Smooth muscle cell of the brain vasculature (primary cell): ENCODE measurements at places on chromosomes 7 and 10.

- no peak for DNase-seq
Measured at GRCh38 chr10:22325272-22326144, 4.6 kb downstream of the BMI1 start.

DNA sequence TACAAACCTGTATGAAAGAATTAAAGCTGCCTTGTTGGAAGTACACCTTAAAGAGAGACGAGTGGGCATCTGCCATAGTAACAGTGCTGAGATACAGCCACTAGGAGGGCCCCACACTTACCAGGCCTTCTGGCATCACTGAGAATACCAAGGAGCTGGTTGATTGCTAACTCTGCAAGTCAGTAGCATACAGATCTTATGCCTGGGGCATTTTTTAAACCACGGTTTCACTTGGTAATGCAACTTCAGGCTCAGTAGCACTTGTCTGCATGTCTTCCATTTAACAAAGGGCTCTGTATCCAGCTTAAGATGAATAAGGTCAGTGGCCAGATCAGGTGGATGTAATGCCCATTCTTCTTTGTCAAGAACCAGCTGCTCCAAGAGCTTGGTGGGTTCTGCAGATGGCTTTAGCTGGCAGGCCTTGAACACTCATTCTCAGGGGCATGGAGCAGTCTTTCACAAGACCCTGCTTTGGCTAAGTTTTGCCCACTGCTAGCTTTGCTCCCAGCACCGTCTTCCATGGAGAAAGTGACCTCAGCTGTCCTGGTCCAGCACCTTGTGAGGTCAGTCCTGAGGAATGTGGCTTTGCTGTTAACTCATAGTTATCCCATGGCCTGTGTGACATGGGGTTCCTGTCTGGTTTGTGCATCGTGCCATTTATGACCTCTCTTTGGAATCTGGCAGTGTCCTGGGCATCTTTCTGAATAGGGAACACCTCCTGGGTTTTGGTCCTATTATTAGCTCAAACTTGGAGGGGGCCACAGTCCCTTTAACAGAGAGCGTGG is 68.1 kb downstream of the BMPER start:
- DNase-seq: no peak

- peak; percentile 77 for DNase-seq
Measured at GRCh38 chr7:99558306-99559174, at the start of gene ZNF655. ZNF655 (plus strand) TSS chr7:99558642; CDS start chr7:99560560, 1,918 bp downstream.

DNA sequence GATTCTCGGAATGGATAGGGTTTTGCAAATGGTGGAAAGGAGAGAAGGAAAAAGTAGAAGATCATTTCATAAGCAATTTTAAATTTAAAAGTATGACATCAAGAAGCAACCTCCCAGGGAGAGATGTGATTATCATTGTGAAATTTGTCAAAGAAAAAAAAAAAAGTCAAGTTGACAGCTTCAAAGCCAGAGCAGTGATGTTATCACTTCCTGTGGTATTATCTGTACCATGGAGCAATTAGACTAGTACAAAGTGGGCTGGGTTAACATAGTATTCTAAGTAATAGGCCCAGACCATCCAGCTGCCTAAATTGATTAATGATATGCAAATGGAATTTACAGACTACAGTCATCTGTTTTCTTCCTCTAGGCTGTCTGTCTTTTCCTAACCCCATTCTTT is 84.0 kb upstream of the NPY start:
- no peak for DNase-seq

- no peak for DNase-seq
Measured at GRCh38 chr7:66036788-66037187, 38.8 kb upstream of the ASL start.

GRCh38 chr10:121804460-121804859 is 123.4 kb downstream of the ATE1 start:
- no peak for DNase-seq

DNA sequence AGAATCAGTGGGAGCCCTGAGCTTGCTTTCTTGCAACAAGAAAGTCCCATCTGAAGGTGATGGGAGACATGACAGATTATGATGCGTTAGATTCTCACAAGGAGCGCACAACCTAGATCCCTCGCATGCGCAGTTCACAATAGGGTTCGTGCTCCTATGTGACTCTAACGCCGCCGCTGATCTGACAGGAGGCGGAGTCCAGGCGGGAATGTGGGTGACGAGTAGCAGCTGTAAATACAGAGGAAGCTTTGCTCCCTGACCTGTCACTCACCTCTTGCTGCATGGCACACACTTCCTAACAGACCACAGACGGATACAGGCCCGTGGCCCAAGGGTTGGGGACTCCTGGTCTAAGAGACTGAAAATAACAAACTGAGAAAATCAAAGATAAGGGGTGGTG is 1163.4 kb upstream of the AUTS2 start:
- no peak for DNase-seq

DNA sequence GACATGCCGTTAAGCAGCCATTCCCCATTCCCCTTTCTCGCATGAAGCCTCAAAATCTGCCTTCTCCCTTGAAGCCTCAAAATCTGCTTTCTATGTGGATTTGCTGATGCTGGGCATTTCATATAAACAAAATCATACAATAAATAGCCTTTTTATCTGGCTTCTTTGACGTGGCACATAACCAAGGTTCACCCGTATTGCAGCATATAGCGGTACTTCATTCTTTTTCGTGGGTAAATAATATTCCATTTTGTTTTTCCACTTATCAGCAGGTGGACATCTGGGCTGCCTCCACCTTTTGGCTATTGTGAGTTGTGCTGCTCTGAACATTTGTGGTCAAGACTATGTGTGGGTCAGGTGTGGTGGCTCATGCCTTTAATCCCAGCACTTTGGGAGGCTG is 57.0 kb downstream of the BRI3 start:
- no peak for DNase-seq

DNA sequence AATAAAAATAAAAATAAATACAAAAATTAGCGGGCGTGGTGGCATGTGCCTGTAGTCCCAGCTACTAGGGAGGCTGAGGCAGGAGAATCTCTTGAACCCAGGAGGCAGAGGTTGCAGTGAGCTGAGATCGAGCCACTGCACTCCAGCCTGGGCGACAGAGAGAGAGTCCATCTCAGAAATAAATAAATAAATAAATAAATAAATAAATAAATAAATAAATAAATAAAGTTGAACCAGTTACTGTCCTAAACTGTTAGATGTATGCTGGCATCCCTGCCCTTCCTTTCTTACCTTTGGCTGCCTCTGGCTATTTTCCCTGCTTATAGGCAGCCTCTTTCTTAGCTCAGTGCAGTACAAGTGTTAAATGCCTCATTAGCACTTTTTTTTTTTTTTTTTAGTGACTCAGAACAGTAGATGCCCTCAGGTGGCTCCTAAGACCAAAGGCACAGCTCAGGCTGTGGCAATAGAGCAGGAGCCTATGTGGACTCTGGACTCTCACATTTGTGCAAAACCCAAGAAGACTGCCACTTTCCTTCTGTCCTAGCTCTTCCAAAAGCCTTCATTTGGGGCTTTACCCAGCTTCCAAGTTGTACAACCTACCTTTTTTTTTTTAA is 30.6 kb upstream of the CABCOCO1 start:
- no peak for DNase-seq

- no peak for DNase-seq
Measured at GRCh38 chr10:132914732-132915131, 27.6 kb downstream of the CFAP46 start.

DNA sequence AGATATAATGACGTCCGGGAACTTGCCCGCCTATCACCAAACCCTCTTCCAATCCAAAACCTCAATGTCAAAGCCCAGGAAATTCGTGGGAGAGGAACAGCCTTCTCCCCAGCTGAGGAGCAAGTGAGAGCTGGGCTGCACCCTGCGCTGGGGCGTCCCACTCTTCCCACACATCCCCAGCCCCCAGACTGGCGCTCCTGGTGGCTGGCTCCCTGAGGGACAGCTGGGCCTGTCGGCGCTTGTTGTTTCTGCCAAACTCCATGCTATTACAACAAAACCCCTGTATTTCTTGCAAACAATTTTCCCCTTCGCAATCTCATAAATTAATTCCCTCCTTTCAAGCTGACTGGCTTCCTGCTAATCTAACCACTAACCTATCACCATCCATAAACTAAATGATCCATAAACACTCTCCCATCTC is 53.0 kb downstream of the GRID1 start:
- DNase-seq: no peak

GRCh38 chr10:88427024-88427423 is 156.1 kb downstream of the RNLS start:
- no peak for DNase-seq

GRCh38 chr7:128161466-128162125 is 79.5 kb upstream of the LEP start:
- DNase-seq: no peak

- DNase-seq: no peak
Measured at GRCh38 chr10:47458466-47459154, 25.3 kb downstream of the ANXA8 start.

DNA sequence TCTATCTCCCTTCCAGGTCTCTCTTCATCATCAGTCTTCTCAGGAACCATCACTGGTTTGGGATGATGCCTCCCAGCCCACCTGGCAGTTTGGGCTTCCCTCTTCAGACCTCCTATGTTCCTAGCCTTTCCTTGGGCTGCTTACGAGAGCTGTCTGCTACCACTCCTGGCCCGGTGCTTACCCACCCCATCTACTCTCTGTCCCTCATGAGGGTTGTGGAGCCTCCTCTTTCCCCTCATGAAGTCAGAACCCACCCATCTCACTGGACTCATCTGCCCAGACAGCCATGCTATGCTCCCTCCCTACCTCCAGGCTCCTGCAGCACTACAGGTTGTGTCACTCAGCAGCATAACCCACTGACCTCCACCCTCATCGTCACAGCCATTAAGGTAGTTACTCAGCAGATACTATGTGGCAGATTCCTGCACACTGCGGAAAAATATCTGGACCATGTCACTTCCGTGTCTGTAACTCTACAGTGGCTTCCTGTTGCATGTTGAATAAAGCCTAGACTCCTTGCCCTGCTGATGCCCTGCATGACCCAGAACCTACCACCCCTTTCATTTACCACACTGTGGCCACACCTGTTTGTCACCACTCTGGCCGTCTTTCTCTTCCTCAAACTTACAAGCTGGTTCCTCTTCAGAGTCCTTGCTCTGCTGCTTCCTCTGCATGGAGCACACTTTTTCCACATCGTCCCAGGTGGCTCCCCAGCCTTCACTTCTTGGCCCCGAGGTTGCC is 2.0 kb downstream of the DBNL start:
- DNase-seq: no peak

- DNase-seq: no peak
Measured at GRCh38 chr10:16915300-16915699, 98.1 kb upstream of the RSU1 start.

DNA sequence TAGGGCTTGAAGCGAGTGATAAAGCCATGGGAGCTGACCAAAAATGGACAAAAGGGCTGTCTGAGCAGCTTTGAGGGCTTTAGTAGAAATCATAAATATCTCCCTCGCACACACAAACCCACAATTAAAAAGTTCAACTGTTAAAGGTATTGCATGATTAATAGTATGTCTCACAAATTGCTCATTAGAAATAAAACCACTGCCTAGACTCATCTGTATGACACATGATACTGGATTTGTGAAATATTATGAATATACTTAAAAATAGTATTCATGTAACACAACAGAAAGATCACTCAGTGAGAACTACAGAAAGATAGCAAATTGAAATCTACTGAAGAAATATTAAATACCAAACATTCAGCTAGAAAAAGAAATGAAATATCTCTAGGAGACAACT is 11.9 kb upstream of the PTPN12 start:
- DNase-seq: no peak

- no peak for DNase-seq
Measured at GRCh38 chr10:62384447-62385081, 10.4 kb downstream of the ZNF365 start.

- DNase-seq: no peak
Measured at GRCh38 chr10:88156341-88156740, 292.9 kb downstream of the PTEN start.

- DNase-seq: no peak
Measured at GRCh38 chr10:132610071-132610701, 72.6 kb downstream of the INPP5A start.

- DNase-seq: no peak
Measured at GRCh38 chr7:50304911-50305582, 531 bp downstream of the IKZF1 start.

DNA sequence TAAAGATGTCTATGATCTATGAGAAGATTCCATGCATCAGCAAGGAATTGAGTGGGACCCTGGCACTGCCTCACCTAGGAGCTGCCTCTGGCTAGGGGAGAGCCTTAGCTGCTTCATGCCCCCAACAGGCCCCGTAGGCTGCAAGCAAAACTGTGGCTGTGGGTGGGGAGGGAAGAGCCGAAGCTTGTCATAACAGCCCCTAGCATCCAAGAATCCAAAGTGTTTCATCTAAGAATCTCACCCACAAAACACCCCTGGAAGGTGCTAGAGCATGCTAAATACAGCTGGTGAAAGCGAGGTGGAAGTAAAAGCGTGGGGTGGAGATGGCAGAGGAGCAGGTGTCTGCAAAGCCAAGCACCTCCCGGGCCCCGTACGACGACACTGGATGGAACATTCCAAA is 87.5 kb upstream of the C1QL3 start:
- no peak for DNase-seq

GRCh38 chr10:46006219-46006618 is 24.2 kb downstream of the NCOA4 start:
- no peak for DNase-seq

GRCh38 chr7:5435291-5436002 is 11.8 kb upstream of the TNRC18 start:
- DNase-seq: no peak

DNA sequence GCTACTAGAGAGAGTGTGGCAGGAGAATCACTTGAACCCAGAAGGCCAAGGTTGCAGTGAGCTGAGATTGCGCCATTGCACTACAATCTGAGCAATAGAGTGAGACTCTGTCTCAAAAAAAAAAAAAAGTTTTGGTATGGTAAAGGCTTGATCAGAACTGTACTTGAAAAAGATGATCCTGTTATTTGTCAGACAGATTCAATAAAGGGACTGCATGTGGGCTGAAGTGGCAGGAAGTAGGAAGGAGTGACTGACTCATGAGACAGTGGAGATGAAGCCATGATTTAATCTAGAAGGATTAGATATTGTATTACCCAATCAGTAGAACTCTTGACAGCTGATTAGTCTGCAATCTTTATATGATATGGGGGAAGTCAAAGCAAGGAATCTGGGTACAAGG is 2.7 kb upstream of the TMEM254 start:
- no peak for DNase-seq

DNA sequence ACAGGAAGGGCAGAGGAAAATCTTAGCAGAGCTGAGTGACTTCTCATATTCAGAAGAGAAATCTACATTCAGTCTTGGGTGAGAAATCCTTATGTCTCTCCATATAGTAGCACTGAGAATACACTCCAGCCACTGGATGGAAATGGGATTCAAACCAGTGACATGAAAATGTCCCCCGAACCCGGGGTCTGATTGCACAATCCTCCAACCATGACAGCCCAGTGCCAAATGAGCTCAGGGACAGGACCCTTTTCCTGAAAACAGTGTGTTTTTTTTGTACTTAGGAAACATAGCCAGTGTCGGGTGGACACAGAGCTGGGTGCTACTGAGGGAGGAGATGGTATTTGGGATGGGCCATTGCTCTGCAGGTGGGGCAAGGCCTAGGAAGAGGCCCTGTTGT is 185.6 kb downstream of the CXCL12 start:
- no peak for DNase-seq
